EH (cell line): ENCODE measurements at places on chromosomes 1 and 21.

- no peak for DNase-seq
Measured at GRCh38 chr1:94246692-94247137, 9.3 kb upstream of the ARHGAP29 start.

GRCh38 chr1:21665711-21666575, 3.2 kb downstream of the RAP1GAP start:
- peak; percentile 31 for DNase-seq

- DNase-seq = no peak
Measured at GRCh38 chr1:228446852-228447251, 30.2 kb upstream of the TRIM17 start.

DNA sequence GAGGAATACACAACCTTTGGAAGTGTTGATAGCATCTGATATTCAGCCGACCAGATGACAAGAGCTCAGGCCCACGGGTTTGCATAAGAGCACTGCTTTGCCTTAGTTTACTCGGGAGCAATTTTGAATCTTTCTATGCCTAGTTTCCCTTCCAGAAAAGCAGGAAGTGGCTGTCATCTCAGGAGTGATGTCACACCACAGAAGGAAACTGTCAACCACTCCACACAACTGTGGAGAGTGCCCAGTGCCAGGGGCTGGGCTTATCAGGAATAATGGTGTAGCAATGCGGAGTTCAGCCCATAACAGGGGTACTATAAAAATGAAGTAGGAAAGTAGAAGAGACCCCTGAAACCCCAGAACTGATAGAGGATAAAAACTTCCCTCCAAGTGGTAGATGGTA, 28.4 kb downstream of the NTPCR start:
- no peak for DNase-seq

DNA sequence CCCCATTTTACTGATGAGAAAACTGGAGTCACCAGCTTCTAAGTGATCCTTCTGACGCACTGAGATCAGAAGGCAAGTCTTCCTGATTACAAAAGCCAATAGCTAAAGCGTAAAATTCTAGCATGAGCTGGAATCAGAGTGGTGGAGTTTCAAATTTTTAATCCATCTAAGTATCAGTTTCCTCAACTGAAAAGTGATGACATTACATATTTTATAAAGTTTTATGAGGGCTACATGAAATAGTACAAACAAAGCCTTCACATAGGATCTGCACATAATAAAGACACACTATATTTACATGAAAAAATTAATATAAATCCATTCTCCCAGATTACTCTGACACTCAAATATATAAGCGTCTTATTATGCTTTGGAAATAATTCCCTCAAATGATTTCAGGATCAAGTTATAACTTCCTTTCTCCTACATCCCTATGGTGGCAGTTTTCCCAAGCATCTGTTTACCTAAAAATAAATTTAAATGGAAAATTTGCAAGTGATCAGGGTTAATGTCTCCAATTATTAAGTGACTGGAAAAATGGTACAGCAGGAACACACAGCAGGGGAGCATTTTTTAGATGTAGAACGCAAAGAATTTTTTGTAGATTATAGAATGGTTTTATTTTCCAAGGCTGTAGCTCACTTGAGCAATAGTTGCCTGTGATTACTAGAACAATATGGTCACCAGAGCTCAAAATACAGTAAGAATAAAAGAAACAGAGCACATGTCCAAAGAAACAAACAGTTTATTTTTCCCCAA, 490.4 kb upstream of the C1orf87 start:
- no peak for DNase-seq
